ENCODE measurements at places on chromosomes 3 and 15.

- no peak for DNase-seq
These were observed 23.3 kb downstream of the ST3GAL6 start for GRCh38 chr3:98786364-98787006.

- no peak for DNase-seq
These were observed 123.6 kb downstream of the KLHL25 start for GRCh38 chr15:85671156-85671555.

DNA sequence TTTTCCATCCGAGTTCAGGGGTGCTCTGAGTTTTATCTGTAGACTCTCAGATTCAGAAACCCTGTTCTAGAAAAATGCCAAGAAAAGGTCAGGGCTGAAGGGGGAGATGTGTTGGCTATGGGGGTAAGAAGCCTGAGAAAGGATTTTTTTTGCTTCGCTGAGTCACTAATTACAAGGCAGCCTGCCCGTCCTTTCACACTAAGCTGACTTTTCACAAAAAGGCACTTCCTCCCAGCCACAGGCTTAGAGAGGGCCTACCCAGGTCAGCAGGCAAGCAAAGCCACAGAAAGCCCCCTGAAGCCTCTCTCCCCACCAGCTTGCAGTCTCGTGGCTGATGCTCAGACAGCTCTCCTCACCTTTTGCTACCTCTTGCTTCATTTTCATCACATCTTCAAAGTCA is 192.6 kb upstream of the PRICKLE2 start:
- no peak for DNase-seq

DNA sequence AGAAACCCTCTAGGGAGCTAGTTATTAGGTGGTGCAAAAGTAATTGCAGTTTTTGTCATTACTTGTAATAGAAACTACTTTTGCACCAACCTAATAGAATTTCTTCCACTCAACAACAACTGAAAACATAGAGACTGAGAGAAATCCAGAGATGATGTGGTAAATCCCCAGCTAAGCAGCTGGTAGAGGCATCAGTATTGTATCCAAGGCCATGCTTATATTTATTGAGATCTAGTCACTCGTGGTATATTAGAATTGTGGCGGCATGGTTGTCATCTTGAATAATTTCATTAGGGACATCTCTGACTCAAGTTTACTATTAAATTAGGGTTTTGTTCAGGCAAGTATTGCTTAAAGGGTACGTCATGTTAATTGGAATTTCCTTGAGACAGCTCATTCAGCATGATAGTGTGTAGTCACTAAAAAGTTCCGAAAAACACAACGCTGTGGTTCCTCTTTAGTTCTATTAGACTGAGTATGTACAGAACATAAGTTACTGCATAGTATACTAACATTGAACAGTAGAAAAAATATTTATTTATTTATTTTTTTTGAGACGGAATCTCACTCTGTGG is 35.3 kb downstream of the PAK2 start:
- no peak for DNase-seq
